Memory B cell (primary cell): ENCODE measurements at places on chromosomes 4 and X.

GRCh38 chr4:534576-535151 is 35.7 kb downstream of the PIGG start:
- no peak for DNase-seq

DNA sequence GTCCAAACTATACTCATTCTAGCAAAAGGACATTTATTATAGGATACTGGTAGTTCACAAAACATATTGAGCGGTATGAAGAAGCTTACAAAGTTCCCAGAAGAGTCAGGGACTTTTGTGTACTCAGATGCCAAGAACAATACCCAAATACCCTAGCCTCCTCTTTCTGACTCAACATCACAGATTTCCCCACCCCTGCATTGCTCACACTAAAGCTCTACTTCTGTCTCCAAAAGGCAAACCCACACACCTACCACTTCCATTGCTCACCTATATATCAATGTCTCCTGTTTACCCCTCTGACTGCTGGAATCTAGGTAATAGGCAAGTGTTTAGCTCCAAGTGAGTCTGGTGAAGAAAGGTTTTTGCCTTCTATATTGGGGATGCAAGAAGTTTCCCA is 100.7 kb upstream of the HCCS start:
- DNase-seq, result no peak

GRCh38 chrX:29145316-29145715 is 558.1 kb downstream of the IL1RAPL1 start:
- no peak for DNase-seq

DNA sequence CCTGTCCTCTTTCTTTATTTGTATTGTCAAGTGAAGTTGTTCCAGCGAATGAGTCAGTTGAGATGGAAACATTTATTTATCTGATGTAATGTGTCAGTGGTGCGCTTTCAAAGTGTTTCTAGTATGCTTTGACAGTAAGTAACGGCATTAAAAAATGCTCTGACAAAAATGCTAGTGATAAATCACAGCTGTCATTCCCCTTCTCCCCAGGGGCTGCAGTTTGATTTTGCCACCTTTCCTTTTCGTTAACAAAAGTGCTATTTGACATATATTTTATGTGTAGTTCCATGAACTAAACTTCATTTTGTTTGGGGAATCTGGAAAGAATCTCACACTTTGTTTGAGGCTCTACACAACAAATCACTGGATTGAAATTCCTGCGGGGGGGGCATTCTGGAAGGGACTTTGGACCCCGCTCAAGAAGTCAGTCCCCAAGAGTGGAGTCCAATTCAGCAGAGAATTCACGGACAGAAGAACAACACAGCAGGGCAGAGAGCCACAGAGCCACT is 7.6 kb upstream of the TBC1D19 start:
- no peak for DNase-seq
